ENCODE measurements at places on chromosomes 2 and 18.

DNA sequence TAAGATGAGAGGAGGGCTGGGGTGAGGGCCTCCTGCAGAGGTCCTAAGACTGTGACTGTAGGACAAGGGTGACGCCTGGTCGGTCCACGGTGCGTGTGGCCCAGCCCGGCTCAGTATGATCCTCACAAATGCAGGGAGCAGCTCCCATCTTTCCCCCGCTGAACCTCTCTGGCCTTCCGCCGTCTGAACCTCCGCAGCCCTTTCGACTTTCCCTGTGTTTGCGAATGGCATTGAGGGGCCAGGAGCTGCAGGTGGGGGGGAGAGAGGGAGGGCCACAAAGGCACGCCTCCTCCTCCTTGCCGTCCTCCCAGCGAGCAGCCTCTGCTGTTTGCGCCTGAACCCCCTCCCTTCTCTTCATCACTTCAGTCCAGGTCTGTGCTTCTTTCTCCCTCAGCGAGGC lies 68.6 kb upstream of the PXDN start:
- DNase-seq = no peak

- DNase-seq = no peak
These were observed 176.0 kb downstream of the NRP2 start for GRCh38 chr2:205858275-205858674.

GRCh38 chr2:190765386-190766173 lies 115.0 kb upstream of the GLS start:
- DNase-seq = no peak

GRCh38 chr2:23695890-23696751 lies 230.8 kb downstream of the ATAD2B start:
- no peak for DNase-seq

DNA sequence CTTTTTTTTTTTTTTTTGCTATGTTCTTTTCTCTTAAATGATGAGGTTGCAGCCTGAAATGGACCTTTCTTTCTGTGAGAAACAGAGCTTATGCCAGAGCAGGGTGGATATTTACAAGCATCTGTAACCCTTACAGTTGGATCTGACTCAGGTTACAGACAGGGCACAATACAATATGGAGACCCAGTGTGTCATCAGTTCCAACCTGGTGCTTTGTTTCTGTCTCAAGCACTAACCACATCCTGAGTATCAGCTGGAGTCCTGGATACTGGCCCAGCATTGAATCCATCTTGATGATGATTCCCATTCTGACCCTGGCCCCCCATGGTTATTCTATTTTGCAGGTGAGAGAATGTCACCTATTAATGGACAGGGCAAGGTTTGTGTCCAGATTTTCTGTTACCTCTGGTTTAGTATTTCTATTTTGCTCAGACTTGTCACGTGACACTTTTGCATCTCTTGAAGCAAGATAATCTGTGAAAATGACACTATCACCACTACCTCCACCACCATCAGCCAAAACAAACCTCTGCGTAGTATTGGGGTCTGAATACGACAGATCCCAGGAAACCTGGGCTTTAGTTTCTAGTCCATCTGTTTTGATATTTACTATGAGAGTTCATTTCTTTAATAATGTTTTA lies 174.0 kb downstream of the CCDC85A start:
- no peak for DNase-seq

DNA sequence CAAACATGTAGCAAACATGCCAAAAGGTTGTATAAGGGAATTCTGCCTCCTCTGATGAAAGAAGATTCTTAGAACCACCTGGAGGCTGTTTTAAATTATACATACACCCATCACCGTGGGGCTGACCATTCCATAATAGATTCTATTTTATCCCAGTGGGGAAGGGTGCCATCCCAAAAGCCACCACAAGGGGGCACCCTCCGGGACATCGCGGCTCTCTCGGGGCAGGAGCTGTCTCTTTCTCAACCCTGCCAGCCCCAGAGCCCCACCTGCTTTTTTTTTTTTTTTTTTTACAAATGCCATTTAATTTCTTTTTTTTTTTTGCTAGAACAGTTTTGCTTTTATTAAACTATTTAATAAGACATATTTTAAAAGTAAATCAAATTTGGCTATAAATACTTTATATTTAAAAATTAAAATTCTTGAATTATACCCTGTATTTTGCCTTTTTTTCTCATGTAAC lies 8.6 kb upstream of the MTCL1 start:
- no peak for DNase-seq

GRCh38 chr18:74242438-74243096 lies 49.2 kb downstream of the CYB5A start:
- no peak for DNase-seq

DNA sequence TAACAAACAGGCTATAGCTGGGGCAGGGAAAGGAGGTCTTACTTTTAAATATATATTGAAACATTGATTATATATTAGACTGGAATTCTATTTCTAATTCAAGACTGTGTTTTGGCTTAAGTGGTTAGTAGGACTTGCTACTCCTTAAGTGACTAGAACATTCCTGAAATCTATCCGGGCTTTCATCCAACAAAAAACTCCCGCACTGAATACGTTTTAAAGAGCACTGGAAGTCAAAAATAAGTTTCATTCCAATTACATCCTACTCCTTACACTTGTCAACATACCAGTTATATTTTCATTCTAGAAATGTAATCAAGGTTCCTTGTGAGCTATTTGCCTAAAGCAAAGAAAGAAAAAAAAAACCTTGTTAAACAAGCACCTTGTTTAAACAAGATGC lies 204.6 kb downstream of the SP3 start:
- no peak for DNase-seq

DNA sequence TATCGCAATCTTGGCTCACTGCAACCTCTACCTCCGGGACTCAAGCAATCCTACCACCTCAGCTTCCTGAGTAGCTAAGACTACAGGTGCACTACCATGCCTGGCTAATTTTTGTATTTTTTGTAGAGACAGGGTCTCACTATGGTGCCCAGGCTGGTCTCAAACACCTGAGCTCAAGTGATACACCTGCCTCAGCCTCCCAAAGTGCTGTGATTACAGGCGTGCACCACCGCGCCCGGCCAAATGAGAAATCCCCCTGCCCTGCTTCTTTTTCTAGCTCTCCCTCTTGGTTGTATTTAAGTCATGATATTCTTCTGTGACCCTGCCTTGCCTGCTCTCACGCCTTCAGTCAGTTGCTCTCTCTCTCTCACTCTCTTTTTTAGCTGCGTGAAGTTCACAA lies 157.0 kb upstream of the SH3BP4 start:
- DNase-seq = no peak

GRCh38 chr2:232236200-232236599 lies 142.4 kb upstream of the ALPP start:
- DNase-seq = no peak

DNA sequence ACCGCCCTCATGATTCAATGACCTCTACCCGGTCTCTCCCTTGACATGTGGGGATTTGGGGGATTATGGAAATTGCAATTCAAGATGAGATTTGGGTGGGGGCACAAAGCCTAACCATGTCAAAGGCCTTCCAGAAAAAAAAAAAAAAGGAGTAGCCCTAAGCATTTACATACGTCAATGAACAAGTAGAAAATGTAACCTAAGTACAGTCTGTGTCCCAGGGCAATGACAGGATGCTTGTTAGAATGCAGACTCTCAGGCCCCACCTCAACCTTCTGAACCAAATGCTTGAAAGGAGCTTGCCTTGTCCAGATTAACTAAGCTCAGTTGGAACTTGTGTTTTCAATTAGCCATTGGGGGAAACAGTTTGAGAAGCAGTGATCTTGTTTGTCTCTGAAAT lies 802.1 kb downstream of the CPS1 start:
- DNase-seq = no peak

GRCh38 chr2:232920760-232921159 lies 50.7 kb downstream of the SNORC start:
- DNase-seq = no peak

DNA sequence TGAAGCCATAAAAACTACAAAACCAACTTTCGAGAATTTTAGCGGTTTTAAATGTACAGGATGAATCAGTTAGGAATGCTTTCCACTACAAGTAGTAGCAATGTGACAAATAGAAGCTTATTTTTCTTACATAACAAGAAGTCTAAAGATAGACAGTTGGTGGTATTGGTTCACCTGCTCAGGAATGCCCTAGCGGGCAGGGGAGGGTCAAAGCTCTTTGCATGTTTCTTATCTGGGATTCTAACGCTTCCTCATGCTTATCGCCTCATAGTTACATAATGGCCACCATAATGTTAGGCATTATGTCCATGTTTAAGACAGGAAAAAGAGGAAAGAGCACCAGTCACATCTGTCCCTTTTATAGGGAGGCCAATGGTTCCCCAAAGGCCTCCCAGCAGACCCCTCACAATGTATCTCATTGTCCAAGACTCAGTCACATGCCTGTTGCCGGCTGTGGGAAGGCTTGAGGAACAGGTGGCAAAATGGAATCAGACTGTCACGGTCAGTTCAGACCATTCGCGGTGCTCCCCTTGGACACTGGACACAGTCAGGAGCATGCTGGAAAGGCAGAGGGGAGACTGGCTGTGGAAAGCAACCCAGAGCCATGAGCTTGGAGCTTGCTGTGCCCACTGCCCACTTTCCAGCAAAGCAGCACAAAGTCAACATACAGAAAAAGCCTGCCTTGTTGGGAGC lies 69.4 kb upstream of the ODC1 start:
- DNase-seq = no peak

- DNase-seq = no peak
These were observed 333.1 kb upstream of the HNRNPA3 start for GRCh38 chr2:176879426-176879995.

Measured in BJ (cell line).